ENCODE measurements at places on chromosomes 12 and 14. TPM values are rescaled to one million over a fixed set of nuclear protein-coding genes. Genes with fewer than 3 reads are reported as not detected.

RHEBL1 gene
- 0.32 TPM for polyA plus RNA-seq

ANHX gene
- not detected for polyA plus RNA-seq

PPP4R3A gene
- polyA plus RNA-seq = 35.4 TPM

OR5AU1 gene
- not detected for polyA plus RNA-seq

PIP4P1 gene
- 36.3 TPM for polyA plus RNA-seq

RAD51AP1 gene
- 0.57 TPM for polyA plus RNA-seq

PPP1R1A gene
- 32.5 TPM for polyA plus RNA-seq

TAS2R31 gene
- 0.24 TPM for polyA plus RNA-seq

CCDC177 gene
- polyA plus RNA-seq = not detected

OR6C2 gene
- polyA plus RNA-seq = not detected

CSAD gene
- 100 TPM for polyA plus RNA-seq

RERG gene
- polyA plus RNA-seq = 33.5 TPM

All from adrenal gland (tissue), 19 donors.